ENCODE measurements at places on chromosomes 16 and 17.
A peak's percentile ranks its signal among the peaks of the same experiment; 100 is the strongest.

DNA sequence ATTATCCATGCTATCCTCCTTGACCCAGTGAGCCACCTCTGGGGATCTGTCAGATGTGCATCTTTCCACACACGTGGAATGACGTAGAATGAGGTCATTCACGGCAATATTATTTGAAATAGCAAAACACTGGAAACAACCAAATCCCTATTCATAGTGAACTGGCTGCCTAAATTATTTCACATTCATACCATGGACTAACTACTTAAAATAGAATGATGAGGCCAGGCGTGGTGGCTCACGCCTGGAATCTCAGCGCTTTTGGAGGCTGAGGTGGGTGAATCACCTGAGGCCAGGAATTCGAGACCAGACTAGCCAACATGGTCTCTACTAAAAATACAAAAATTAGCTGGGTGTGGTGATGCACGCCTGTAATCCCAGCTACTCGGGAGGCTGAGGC lies 75.5 kb downstream of the RAP1GAP2 start:
- no peak for DNase-seq

GRCh38 chr16:325375-326145 lies 27.0 kb downstream of the AXIN1 start:
- no peak for DNase-seq

GRCh38 chr17:72294487-72294893 lies 173.7 kb downstream of the SOX9 start:
- DNase-seq = no peak

DNA sequence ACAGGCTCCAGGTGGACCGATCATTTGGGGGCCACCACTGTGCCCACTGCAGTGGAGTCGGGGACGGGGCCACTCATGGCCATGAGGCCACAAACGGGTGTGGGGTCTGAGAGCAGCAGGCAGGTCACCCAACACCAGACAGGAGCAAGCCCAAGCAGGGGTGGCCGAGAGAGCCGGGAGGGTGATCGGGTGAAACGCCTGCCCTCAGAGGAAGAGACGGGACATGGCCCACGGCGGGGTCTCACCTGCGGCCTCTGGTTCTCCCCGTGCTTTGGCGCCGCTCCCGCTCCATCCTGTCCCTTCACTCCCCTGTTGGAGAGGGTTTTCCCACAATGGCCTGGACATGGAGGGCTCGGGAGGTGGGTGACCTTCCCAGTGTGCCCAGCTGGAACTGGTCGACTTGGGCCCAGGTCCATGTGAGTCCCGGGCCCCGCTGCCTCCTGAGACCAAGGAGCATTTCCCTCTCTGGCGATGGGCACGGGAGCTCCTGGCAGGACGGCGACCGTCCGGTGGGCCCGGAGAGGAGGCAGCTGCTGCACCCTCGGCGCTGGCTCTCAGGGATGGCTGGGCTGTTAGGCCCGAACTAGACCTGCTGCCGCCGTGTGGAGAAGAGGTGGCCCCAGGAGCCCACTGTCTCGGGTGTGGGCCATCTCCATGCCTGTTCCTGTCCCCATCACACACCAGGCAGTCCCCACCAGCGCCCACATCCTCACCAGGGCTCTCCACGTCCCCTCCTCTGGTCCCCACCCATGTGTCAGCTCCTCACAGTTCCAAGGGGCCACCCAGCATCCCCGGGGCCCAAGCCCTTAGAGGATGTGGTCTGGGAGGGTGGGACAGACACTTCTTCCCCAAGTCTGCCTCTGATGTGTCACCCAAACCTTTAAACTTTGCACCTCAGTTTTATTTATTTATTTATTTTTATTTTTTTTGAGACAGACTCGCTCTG lies 13.4 kb upstream of the BAHCC1 start:
- DNase-seq = no peak

DNA sequence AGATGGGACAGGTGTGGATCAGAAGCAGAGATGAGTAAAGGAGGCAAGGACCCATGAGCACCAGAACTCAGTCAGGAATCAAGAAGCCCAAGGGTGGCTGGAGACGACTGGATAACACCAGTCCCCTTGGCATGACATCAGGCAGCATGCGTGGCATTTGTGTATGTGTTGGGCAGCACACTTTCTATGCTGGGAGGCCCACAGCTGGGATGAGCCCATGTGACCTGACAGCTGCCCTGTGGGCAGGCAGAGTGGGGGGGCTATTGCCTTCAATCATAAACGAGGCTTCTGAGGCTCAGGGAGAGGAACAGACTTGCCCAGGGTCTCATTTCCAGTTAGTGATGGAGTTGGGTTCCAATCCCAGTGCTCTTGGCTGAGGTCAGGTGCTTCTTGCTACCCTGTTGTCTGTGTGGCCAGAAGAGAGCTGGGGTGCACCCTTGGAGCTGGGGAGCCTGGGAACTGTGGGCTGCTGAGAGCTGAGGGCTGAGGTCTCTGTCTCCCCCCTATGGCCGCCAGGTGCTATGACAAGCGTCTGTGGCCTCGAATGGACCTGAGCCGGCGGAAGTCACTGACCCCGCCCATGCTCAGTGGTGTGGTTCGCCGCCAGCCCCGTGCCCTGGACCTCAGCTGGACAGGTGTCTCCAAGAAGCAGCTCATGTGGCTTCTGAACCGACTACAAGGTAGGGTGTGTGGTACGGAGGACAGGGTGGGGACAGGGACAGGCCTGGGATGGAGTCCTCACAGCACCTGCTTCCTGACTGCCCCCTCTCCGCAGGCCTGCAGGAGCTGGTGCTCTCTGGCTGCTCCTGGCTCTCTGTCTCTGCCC lies 7.1 kb upstream of the ORAI3 start:
- peak; percentile 68 for DNase-seq

GRCh38 chr17:309361-309888 lies 43.2 kb downstream of the RPH3AL start:
- DNase-seq = no peak

GRCh38 chr17:82871056-82871775 lies 31.4 kb upstream of the ZNF750 start:
- no peak for DNase-seq

GRCh38 chr17:75645889-75646637 lies 12.8 kb downstream of the SMIM5 start:
- no peak for DNase-seq

Data from stimulated activated CD4-positive, alpha-beta T cell treated with anti-CD3 and anti-CD28 coated beads, Interleukin-4, amount 100 ng/mL, for 24 hours (primary cell).